Thoracic aorta (tissue), 2 donors: ENCODE measurements at places on chromosomes 7 and 10. TPM values are rescaled to one million over a fixed set of nuclear protein-coding genes. Genes with fewer than 3 reads are reported as not detected.

Gene COA1
- total RNA-seq = 39.9 TPM

DNA sequence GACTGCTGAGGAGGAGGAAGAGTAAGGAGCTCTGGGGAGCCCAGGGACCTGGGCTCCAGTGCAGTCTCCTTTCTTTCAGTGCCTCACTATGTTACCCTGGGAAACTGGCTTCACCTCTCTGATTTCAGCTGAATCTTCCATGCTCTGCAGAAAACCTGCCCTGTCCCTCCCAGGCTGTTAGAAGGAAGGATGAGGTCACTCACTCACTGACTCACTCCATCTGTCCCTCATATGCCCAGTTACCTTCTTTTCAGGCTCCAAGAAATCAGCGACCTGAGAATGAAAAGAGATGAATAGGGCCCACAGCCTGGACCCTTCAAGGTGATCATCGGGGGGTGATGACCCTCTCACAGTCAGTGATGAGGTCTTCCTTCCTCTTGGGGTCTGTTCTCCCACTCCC is 481 bp downstream of the SFTPA2 start:
- H3K36me3 ChIP-seq = no peaks in the 10 kb centered on the region
- no peaks in the 10 kb centered on the region for H3K27me3 ChIP-seq
- no peaks in the 10 kb centered on the region for H3K4me1 ChIP-seq
- H3K27ac ChIP-seq = no peak overlapping the region
- DNase-seq = no peak
- H3K4me3 ChIP-seq = no peak overlapping the region

GRCh38 chr7:115600207-115600606 is 430.4 kb downstream of the TFEC start:
- DNase-seq = no peak
- H3K27me3 ChIP-seq = no peaks in the 10 kb centered on the region
- no peaks in the 10 kb centered on the region for H3K4me1 ChIP-seq
- no peak overlapping the region for H3K27ac ChIP-seq

Gene TFR2
- total RNA-seq = 1.9 TPM

DNA sequence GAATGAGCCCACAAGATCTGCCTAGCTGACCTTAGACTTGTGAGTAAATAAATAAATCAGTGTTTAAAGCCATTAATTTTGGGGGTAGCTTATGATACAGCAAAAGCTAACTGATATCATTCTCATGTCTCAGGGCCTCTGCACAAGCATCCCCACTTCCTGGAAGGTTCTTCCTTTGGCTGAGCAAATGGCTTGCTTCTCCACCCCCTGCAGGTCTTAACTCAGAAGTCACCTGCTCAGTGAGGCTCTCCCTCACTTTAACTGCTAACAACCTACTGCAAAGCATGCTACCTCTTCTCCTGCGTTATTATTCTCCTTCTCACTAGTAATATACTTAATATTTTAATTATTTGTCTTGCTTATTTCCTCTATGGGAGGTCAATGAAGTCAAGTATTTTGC is 167.3 kb downstream of the TPK1 start:
- H3K4me3 ChIP-seq = no peak overlapping the region
- H3K27ac ChIP-seq = no peak overlapping the region
- DNase-seq = no peak
- peaks cover 4% of the 10 kb centered on the region for H3K4me1 ChIP-seq
- no peaks in the 10 kb centered on the region for H3K27me3 ChIP-seq
